ENCODE measurements at places on chromosomes 2 and 18.

DNA sequence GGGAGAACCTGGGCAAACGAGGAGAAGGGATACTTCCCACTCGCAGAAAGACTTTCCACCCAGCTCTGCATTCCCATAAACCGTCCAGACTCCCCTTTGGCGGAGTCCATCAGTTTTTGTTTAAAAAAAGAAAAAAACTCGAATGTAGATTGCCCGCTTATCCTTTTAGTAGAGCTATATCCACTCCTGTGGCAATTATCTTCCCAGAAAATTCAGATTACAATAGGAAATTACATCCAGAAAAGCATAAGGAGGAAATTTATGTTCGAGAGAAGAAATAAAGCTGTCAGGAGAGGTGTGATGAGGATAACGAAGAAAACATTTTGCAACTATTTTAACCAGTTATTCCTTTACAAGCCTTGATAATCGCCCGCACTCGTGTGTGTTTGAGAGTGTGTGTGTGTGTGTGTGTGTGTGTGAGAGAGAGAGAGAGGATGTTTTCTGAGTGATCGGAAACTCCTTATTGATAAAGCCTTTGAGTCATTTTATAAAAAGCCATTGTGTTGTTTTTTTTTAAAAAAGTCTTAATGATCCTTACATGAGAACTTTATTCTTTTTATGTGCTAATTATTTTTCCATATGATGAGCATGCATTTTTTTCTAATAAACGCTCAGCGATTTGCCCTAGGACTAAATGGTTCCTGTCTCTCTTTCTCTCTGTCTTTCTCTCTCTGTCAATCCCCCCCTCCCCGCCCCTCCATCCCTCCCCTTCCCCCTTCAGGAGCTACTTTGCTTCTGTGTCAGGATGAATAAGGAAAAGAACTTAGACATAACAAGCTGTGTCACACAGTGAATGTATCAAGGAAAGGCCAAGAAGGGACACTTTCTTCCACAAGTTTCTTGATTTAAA lies 1.1 kb upstream of the PPP3R1 start:
- peak; percentile 48 for DNase-seq

DNA sequence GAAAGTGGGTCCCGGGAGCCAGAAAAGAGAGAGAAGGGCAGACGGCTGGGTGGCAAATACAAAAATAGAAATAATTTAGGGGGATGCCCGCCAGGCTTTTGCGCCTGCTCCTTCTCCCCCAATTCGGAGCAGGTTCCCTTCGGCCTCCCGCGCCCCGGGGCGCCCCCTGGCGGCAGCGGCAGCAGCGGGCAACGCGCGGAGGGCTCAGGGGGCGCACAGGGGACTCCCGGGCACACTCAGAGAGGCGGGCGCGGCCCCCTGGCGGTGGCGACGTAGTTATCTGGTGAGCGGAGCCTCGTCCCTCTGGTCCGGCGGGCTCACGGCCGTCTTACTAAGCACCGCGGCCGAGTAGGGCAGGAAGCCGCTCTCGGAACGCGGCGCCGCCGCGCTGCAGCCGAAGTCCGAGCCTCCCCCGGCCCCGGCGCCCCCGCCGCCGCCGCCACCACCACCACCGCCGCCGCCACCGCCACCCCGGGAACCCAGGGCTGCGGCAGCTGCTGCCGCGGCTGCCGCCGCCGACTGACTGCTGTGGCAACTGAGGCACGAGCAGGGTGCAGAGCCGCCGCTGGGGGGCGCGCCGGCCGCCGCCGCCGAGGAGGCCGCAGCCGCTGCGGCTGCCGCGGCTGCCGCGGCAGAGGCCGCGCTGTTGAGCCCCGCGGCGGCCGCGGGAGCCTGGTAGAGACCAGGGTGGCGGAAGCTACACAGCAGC lies 3.8 kb downstream of the EVX2 start:
- DNase-seq = no peak

- DNase-seq = no peak
These were observed 64.0 kb downstream of the LPIN1 start for GRCh38 chr2:11810237-11810977.

DNA sequence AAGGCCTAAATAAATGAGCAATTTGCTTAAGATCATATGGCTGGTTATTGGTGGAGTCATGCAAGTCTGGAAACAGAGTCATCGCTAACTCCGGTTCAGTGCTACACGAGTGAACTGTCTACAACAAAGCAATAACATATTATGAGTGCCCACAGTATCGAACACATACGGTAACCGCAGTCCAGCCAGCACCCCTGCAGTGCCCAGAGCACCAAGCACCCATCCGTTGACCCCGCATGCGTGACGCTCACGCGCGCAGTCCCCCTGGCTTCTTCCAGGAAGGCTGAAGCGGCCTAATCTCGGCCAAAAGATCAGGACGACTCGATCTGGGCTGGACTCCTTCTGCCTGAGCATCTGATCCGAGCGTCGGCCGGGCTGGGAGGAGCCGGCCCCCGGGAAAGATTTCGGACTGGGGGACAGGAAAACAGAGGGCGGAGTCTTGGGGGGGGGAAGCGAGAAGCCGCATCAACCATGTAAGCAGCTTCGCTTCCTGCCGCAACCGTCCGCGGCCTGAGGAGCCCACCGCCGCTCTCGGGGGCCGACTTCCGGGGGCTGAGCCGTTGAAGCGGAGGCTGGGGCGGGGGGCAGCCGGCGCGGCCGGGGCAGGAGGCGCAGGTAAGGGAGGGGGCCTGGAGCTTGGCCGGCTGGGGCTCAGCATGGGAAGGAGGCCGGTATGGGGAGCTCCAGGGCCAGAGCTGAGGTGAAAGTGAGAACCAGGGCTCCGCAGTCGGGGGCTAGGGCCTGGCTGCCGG lies at the start of gene PIKFYVE:
PIKFYVE (plus strand) TSS at position 455 of the 752 bp plus-strand sequence. CDS start 5,265 bp downstream, outside the sequence.
- peak; percentile 87 for DNase-seq

- no peak for DNase-seq
These were observed 6.1 kb downstream of the MPV17 start for GRCh38 chr2:27316655-27317412.

DNA sequence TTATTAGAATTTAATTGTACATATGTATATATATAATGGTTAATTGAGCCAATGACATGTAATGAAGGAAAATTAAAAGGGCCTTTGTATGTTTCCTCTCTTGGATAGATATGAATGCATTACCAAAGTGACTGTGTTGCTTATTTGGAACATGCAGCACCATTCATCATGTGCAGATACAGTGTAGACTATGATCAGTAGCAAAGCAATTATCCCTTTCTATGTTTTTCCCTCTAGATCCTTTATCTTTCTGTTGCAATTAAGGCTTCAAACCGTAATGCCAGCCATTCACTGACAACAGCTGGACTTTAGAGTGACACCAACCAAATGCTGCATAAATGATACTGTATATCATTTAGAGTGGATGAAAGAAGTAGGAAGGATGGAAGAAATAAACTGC lies 565.2 kb downstream of the NRXN1 start:
- DNase-seq = no peak

GRCh38 chr2:86621280-86621943 lies 2.3 kb downstream of the RNF103 start:
- DNase-seq = no peak

DNA sequence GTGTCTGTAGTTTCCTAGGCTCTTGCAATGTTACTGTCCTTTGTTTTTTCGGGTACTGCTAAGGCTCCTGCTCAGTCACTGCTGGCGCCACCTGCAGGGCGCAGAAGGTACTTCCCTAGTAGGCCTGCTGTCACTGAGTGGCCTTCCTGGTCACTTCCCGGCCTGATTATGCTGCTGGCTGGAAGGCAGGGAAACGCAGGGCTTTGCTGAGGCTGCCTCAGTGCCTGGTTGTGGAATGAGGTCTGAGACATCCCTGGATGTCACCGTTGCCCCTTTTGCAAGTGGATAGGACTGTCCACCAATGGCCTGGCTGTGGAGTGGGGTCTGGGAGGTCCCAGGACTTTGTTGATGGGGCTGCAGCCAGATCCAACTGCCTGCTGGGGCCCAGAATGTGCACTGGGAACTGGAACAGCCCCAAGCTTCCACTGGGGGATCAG lies 13.1 kb downstream of the DAW1 start:
- peak; percentile 34 for DNase-seq

- DNase-seq = no peak
These were observed 182.1 kb downstream of the SCG2 start for GRCh38 chr2:223420048-223420447.

GRCh38 chr18:62781893-62782292 lies 66.6 kb downstream of the PHLPP1 start:
- no peak for DNase-seq

GRCh38 chr18:51069885-51070284 lies 39.9 kb downstream of the SMAD4 start:
- DNase-seq = no peak

DNA sequence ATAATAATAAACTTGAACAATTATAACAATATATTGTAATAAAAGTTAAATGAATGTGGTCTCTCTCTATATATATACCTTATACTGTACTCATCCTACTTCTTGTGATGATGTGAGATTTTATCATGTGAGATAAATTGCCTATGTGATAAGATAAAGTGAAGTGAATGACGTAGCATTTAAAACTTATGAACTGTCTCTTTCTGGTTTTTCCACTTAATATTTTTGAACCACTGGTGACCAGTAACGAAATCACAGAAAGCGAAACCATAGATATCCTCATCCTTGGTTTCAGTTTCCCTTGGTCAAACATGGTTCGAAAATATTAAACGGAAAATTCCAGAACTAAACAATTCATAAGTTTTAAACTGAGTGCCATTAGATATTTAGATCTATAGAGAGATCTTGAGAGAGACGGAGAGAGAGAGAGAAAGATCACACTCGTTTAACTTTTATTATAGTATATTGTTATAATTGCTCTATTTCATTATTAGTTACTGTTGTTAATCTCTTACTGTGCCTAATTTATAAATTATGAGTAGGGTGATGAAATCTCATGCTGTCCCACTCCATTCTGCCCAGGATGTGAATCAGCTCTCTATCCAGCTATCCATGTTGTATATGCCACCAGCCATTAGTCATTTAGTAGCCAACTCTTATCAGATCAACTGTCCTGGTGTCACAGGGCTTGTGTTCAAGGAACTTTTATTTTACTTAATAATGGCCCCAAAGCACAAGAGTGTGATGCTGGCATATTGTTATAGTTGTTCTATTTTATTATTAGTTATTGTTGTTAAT lies 156.8 kb downstream of the THADA start:
- no peak for DNase-seq

DNA sequence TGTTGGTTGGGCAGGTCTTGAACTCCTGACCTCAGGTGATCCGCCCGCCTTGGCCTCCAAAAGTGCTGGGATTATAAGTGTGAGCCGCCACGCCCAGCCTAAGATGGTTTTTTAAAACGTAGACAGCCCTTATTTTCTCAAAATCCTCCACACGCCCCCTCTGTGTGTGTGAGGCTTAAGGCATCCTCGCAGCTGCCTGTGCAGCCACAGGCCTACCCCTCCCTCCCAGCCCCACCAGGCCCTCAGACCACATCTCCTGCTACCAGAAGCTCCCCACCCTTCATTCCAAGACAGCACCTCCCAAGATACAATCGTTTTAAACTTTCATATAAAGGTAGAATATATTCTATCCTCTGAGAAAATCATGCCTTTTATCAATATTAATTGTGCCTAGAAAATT lies 4.8 kb downstream of the ANO7 start:
- DNase-seq = no peak

DNA sequence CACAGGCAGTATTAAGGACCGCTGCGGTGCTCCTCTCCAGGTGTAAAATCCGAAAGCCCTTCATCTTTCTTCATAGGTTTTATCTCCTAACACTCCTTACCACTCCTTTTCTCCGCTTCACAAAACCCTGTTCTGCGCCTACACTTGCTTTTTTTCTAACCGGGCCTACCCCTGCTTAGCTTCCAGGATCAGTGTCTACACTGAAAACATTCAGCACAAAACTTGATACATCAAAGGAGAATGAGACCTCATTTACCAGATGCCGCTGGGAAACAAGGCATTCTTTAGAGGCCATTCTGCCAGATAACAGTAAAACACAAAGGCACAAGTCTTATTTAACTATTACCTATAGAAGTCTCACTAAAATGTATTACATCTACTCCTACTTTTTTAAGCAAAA lies 13.1 kb downstream of the CHST10 start:
- no peak for DNase-seq

- DNase-seq = no peak
These were observed 84.9 kb downstream of the ICOS start for GRCh38 chr2:204021290-204022081.

GRCh38 chr2:212938144-212938793 lies 213.1 kb downstream of the IKZF2 start:
- no peak for DNase-seq

- no peak for DNase-seq
These were observed 70.2 kb downstream of the CDH19 start for GRCh38 chr18:66533693-66534092.

DNA sequence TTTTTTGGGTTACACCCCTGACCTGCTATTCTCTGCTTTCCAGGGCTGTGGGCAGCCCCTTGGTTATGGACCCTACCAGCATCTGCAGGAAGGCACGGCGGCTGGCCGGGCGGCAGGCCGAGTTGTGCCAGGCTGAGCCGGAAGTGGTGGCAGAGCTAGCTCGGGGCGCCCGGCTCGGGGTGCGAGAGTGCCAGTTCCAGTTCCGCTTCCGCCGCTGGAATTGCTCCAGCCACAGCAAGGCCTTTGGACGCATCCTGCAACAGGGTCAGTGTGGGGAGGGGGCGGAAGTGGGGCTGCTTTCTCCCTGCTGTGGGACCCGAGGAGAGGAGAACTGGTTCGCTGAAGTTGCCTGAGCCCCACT lies 9.7 kb upstream of the WNT10A start:
- DNase-seq = no peak

- DNase-seq = no peak
These were observed 14.9 kb downstream of the ANO7 start for GRCh38 chr2:241203218-241204009.

DNA sequence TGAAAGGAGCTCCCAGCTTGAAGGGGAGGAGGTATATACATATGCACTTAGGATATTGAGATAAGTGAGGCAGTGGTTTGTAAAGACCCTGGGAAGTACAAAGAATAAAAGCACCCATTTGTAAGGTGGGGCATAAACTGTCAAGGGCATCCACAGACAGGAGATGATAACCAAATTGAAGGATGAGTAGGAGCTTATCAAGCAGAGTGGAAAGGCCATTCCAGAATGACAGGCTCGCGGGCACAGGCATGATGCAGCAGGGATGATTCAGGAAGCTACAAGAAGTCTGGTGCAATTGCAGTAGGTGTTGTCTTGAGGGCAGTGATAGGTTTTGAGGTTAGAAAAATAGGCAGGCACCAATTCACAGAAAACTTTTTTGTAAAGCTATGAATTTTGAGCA lies 504.8 kb downstream of the PIK3C3 start:
- DNase-seq = no peak

GRCh38 chr2:167406558-167406957 lies 518.3 kb downstream of the XIRP2 start:
- DNase-seq = no peak

- DNase-seq = no peak
These were observed 4.3 kb upstream of the CHRNA1 start for GRCh38 chr2:174768557-174768956.

Measured in CD4-positive, alpha-beta T cell treated with Interleukin-6 at 100 ng/mL for 8 hours (primary cell).